ENCODE measurements at places on chromosomes 5 and 9. TPM values are rescaled to one million over a fixed set of nuclear protein-coding genes. Genes with fewer than 3 reads are reported as not detected.

Gene FAM120A
- polyA plus RNA-seq: 61.8 TPM

Gene PRLR
- polyA plus RNA-seq: 0.79 TPM

Gene SLC6A7
- polyA plus RNA-seq: 0.76 TPM

Gene SCGB3A2
- polyA plus RNA-seq: not detected

Gene MAP1B
- polyA plus RNA-seq: 42.3 TPM

Gene ANKRD20A1
- polyA plus RNA-seq: 0.44 TPM

Gene DMRT3
- 1.4 TPM for polyA plus RNA-seq

Gene CCDC180
- polyA plus RNA-seq: 12.5 TPM

Gene ZNF658
- polyA plus RNA-seq: 5.4 TPM

Gene FPGS
- polyA plus RNA-seq: 39.9 TPM

Gene GLRA1
- not detected for polyA plus RNA-seq

Gene MYOZ3
- 12.7 TPM for polyA plus RNA-seq

Gene HMMR
- polyA plus RNA-seq: 12.6 TPM
